ENCODE measurements at places on chromosomes 7 and 10. TPM values are rescaled to one million over a fixed set of nuclear protein-coding genes. Genes with fewer than 3 reads are reported as not detected.

Gene PKD2L1
- not detected for total RNA-seq

Gene PRKCQ
- 0.55 TPM for total RNA-seq

Gene PNPLA8
- total RNA-seq = 13.0 TPM

Gene SAMD9L
- not detected for total RNA-seq

Gene SPDYE11
- not detected for total RNA-seq

Gene CHCHD1
- 76.8 TPM for total RNA-seq

Gene ARHGAP22
- 4.0 TPM for total RNA-seq

Gene LRRC4
- 0.10 TPM for total RNA-seq

Gene SEMA3D
- total RNA-seq = 0.06 TPM

Gene RFC2
- 40.6 TPM for total RNA-seq

Gene FAM25C
- total RNA-seq = not detected

Gene PRSS1
- not detected for total RNA-seq

- DNase-seq = no peak
Observed at GRCh38 chr7:116726713-116727431, 54.9 kb downstream of the MET start.

DNA sequence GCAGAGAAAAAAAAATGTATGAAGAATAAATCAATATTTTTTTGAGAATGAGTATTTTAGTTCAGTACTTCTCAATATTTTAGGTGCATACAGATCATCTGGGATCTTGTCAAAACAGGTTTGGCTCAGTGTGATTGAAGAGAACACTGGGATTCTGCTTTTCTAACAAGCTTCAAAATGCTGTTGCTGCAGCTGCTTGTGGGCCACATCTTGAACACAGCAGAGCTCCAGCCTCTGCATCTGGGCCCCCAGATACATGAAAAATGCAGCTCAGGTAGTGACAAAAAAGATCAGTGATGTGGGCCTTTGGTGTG is 1177.1 kb upstream of the C7orf33 start:
- DNase-seq = no peak

GRCh38 chr7:1678081-1678543 is 8.0 kb downstream of the ELFN1 start:
- DNase-seq = no peak

GRCh38 chr10:80454513-80455460 is 677 bp downstream of the TSPAN14 start:
- no peak for DNase-seq

- DNase-seq = no peak
Observed at GRCh38 chr7:9149499-9150082, 716.2 kb downstream of the NXPH1 start.

GRCh38 chr7:93188870-93189634 is 37.2 kb downstream of the HEPACAM2 start:
- DNase-seq = no peak

GRCh38 chr10:119967066-119967465 is 74.5 kb downstream of the SEC23IP start:
- no peak for DNase-seq

- DNase-seq = no peak
Observed at GRCh38 chr10:129035052-129035827, 431.8 kb upstream of the MGMT start.

- no peak for DNase-seq
Observed at GRCh38 chr7:126569402-126569801, 683.3 kb downstream of the GRM8 start.

DNA sequence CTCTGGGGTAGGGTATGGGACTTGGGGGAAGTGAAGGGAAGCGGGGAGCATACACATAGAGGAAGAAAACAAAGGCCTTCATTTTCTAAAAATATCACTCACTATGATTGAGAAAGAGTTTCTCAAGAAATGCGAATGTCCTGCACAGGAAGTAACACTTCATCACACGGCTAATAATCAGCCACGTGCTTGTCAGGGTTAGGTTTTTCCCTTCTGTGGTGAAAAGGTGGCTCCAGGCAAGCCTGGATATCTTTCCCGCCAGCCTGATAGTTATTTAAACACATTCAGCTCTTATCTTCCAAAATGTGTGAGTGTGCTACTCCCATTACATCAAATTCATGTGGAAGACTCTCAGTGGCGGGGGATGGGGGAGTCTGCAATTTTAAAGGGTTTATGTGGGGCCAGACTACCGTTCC is 166.4 kb upstream of the ADO start:
- no peak for DNase-seq

DNA sequence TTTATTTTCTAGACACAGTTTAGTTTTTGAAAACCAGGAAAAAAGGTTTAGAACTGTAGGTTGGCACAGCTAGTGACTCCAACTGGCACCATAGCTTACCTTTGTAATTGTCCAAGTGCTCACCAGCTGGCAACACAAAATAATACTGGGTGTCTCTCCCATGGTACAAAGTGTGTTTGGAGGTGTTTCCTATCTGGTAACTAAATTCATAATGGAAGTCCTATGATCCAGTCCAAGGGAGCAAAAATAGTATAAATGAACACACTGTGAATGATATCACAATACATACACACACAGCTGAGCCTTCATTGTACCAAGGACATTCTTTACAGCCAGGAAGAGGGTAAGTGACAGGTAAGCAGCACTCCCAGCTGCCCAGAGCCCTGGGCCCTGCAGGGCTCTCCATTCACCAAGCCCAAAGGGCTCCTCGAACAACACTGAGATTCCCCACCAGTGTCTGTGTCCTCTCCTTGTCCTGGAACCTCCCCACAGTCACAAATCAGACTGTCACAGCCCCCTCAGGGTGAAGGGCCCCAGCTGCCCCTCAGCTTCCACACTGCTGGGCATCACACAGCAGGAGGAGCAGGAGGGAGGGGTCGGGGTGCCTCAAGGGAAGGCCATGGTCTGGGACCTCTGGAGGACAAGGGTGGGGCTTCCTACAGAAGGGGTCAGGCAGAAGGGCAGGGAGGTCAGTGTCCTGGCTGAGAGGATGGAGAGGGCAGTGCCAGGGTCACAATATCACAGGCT is 72.1 kb downstream of the PKD1L1 start:
- peak; percentile 29 for DNase-seq

- no peak for DNase-seq
Observed at GRCh38 chr10:61981460-61981859, 80.0 kb downstream of the ARID5B start.

DNA sequence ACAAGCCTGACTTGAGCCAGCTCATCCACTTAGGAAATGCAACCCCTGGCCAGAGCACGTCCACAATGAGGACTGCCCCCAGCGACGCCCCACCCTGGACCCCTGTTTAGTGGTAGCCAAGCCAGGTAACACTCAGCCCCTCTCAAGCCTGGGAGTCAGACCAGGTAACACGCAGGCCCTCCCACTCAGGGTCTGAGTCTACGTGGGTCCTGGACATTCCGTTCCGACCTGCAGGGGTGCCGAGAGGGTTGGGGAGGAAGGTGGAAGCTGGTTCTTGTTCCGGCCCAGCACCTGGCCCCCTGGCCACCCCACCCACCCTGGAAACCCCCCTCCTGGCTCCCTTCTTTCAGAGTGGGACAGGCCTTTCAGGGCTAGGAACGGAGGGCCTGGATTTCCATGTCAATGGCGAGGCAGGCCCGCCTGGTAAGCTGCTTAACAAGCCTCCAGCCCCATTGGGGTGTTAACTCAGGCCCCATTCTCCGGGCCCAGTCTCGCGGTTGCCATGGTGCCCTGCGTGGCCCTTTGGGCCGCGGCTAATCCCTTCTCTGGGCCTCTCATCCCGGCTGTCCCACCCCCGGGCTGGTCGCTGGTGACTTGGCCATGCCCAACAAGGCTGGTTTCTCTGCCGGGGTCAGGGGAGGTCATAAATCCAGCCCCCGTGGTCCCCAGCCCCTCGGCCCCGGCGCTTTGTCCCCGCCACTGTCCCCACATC is 19.7 kb upstream of the LFNG start:
- no peak for DNase-seq

- DNase-seq = peak; percentile 69
Observed at GRCh38 chr10:58998924-58999713, 177.3 kb upstream of the PHYHIPL start.

GRCh38 chr7:104603957-104604356 is 275.6 kb downstream of the LHFPL3 start:
- no peak for DNase-seq

DNA sequence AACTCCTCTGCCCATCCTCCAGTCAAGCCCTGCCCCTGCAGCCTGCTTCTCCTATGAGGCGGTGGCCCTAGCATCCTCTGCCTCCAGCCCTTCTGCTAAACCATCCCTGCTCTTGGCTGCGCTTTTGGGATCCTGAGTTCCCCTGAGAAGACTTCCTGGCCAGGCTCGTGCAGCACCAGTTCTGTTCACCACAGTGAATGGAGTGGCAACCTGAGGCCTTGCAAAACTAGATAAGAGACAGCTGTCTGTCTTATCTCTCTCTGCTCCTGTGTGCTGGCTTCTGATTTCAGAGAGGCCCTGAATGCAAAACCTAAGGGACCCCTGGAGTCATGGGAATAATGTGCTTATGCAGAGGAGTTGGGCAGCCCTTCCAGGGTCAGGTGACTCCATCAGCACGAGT is 119.2 kb downstream of the TMEM178B start:
- no peak for DNase-seq

GRCh38 chr10:420154-421121 is 269.0 kb downstream of the DIP2C start:
- DNase-seq = peak; percentile 70

DNA sequence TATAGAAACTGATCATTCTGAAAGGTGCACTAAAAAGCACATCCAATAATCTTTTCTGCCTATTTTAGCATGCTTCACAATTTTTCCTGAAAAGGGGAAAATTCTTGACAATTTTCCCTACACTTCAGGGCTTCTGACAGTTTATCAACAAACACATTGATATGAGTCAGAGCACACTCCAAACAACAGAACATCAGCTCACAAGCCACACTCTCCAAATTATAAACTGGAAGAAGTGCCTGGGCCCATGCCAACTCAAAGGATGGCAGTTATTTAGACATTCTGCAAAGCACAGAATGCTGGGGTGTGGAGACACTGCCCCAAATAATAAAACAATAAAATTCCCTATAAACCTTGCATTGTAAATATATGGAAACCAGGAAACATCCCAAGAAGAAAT is 90.8 kb downstream of the ELAPOR2 start:
- DNase-seq = peak; percentile 61

GRCh38 chr7:1942243-1942940 is 272.3 kb downstream of the ELFN1 start:
- no peak for DNase-seq

- DNase-seq = no peak
Observed at GRCh38 chr10:30988831-30989435, 42.7 kb downstream of the ZNF438 start.

- peak; percentile 41 for DNase-seq
Observed at GRCh38 chr10:60944058-60944909, at the start of gene RHOBTB1. TSS of gene RHOBTB1 (minus strand) at chr10:60944185. CDS start at chr10:60911542, 32,643 bp downstream.

DNA sequence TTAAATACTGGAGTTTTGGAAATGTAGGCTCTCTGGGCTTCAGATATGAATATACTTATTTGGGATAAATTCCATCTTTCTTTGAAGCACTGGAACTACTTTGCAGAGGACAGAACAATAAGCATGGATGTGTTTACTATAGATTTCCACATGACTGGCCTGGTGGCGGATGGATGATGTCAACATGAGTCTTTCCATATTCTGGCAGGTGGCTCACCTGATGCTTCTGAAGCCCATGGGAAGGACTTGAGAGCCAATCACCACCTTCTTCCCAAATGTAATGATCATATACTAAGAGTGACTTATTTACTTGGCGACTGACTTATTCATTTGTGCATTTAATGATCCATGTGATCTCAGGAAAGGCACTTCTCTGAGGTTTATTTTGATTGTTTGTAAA is 110.5 kb downstream of the FANK1 start:
- no peak for DNase-seq

DNA sequence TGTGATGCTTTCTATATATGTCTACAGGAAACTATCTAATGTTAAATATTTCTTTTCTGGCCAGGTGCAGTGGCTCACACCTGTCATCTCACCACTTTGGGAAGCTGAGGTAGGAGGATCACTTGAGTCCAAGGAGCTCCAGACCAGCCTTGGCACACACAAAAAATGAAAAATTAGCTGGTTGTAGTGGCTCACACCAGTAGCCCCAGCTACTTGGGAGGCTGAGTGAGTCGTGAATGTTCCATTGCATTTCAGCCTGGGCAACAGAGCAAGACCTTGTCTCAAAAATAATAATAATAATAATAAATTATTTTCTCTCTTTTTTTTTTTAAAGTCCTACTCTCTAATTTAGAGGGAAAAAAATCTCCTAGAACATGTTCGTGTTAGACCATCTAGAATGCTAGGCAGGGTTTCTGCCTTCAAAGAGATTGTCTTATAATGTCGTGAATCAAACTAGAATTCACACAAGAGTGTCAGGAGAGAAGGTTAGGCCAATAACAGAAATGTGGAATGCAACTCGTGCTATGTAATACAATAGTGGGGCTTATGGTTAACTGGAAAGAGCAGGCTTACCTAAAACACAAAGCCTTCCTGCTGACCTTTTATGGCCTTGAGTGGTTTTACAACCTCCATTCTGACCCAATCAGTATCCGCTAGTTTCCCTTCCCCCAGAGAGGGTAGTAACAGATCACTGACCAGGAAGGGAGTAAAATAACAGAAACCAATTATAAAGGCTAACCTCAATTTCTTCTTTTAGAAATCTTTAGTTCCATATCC is 46.3 kb downstream of the MYOF start:
- peak; percentile 70 for DNase-seq

DNA sequence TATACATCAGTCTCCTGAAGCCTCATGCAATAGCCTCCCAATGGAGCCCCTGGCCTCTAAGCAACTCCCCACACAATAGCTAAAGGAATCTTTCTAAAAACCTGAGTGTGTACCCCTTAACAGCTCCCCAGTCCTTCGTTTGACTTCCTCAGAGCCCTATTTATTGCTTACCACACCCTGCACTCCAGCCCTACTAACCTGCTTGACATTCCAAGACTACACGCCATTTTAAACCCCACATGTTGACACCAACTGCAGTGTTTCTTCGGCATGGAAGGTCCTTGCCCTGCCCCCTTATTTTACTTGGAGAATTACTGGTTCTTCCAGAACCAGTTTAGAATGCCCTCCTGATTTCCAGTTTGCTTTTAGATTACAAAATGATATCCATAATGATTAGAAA is 10.8 kb downstream of the SRPK2 start:
- no peak for DNase-seq

- DNase-seq = peak; percentile 80
Observed at GRCh38 chr7:105014693-105015389, 836 bp downstream of the KMT2E start.

DNA sequence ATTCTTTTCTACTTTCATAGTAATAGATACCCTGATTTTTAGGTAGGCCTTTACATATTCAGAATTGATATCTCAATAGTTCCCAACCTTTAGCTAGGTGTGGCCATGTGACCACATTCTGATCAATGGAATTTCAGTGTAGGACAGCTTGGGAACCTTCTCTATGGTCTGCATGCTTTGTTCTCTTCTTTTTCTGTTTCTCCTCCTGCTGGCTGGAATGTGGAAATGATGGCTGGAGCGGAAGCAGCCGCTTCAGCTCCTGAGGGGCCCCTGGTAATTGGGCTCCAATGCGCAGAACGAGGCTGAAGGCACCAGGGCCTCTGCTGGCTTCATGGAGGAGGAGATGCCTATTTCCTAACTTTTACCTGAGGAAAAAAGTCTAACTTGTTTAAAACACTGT is 152.6 kb downstream of the ZMYND11 start:
- DNase-seq = no peak
